ENCODE measurements at places on chromosomes 1 and 21.
A peak's percentile ranks its signal among the peaks of the same experiment; 100 is the strongest.

DNA sequence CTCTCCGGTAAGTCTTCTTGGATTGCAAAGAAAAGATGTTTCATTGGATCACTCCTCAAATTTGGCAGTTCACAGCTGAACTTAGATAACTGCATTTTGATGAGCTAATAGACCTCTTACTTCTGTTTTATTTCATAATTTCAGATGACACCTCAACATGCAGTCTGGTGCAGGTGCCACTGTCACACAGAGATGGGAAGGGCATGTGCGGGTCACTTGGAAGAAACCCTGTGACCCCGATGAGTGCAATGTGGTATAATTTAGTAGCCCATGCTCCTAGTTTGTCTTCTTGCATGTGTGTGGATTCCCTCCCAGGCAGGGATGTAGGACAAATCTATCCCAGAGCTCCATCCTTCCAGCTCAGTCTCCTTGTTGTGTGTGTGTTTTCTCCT, 481 bp upstream of the SLAMF1 start:
- H3K27me3 ChIP-seq, result no peaks in the 10 kb centered on the region
- H3K4me3 ChIP-seq, result no peak overlapping the region
- H3K36me3 ChIP-seq, result no peaks in the 10 kb centered on the region
- H3K27ac ChIP-seq, result no peak overlapping the region
- DNase-seq, result no peak

DNA sequence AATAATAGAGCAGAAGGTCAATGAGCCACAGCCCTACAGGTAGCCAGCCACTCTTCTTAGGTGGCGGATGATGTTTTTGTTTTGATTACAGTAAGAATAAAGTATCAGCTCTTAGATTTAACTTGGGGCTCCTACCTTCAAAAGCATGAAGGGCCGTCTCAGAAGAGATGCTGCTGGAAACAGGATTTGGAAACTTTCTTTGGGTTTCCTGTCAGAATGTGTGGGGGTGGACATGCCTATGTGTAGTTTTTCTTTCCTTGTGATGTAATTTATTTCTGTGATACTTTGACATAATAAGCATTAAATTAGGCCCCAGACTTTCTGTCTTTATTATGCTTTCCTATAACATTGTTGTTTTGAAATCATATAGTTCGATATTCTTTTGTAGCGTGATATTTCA, 1.5 kb downstream of the RAP1A start:
- no peaks in the 10 kb centered on the region for H3K4me1 ChIP-seq
- no peaks in the 10 kb centered on the region for H3K27me3 ChIP-seq
- no peaks in the 10 kb centered on the region for H3K36me3 ChIP-seq
- no peak for DNase-seq
- peak overlapping the region; percentile 97 for H3K4me3 ChIP-seq

DNA sequence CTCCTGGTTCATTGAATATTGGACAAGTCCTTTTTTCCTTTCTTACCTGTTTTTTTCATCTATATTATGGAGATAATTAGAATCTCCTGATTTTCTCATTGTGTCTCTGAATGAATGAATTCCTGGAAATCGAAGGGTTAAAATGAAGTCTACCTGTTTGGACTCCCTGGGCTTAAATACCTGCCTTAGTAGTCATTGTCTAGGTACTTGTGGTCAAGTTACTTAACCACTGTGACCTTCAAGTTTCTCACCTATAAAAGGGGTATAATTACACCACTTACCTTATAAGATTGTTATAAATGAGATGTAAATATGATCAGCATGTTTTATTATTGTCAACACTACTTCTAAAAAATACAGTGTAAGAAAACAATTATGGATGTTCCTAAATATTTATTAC, 9.0 kb upstream of the TBX19 start:
- no peak for DNase-seq
- no peak overlapping the region for H3K27ac ChIP-seq
- H3K4me1 ChIP-seq, result no peaks in the 10 kb centered on the region

DNA sequence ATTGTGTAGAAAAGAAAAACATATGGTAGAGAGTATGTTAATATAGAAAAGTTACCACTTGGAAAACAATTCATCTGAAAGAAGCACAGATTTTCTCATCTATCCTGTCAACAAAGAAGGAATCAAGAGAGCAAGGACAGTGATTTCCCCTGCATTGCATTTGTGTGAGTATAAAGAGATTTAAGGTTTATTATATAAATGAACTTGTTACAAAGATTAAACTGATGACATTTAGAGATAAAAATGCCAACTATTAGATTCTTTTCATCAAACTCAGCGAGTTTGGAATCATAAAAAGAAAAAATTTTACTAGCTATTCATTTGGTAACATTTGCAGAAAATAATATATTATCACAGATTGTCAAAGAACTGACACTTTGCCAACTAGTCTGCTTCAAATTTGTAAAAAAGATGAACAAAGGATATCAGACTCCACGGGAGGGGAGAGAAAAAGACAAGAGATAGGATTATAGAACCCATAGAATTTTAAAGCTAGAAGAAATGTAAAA, at the start of gene RGS21:
RGS21 (plus strand) TSS at position 51 of the 509 bp plus-strand sequence. CDS start 26,045 bp downstream, outside the sequence.
- no peaks in the 10 kb centered on the region for H3K4me1 ChIP-seq
- no peak for DNase-seq
- no peaks in the 10 kb centered on the region for H3K36me3 ChIP-seq
- no peak within 1 kb of the TSS for H3K27ac ChIP-seq

DNA sequence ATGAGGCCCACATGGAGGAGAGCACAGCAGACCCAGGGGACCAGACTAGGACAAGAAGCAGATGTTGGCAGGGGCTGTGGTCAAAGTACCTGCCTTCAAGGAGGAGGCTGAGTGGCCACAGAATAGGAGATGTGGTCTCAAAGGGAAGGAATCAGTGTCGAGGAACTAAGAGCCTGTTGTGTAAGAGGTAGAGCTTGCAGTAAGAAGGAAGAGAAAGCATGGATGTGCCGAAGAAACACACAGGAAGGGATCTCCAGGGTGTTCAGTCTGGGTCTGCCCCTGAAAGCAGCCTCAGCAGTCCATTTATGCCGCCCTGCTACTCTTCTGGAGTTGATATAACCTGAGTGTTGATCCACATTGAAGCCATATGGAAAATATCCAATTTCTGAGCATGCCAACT, 83.9 kb downstream of the NID1 start:
- peaks cover 3% of the 10 kb centered on the region for H3K36me3 ChIP-seq
- H3K27me3 ChIP-seq, result no peaks in the 10 kb centered on the region
- no peak overlapping the region for H3K27ac ChIP-seq
- no peak overlapping the region for H3K4me3 ChIP-seq
- peaks cover 4% of the 10 kb centered on the region for H3K4me1 ChIP-seq

GRCh38 chr1:179867493-179868330, 9.9 kb downstream of the TOR1AIP2 start:
- no peaks in the 10 kb centered on the region for H3K4me1 ChIP-seq
- DNase-seq, result no peak
- no peak overlapping the region for H3K27ac ChIP-seq
- H3K4me3 ChIP-seq, result no peak overlapping the region

- DNase-seq, result peak; percentile 15
- no peak overlapping the region for H3K27ac ChIP-seq
- no peaks in the 10 kb centered on the region for H3K27me3 ChIP-seq
- H3K4me1 ChIP-seq, result no peaks in the 10 kb centered on the region
- H3K36me3 ChIP-seq, result no peaks in the 10 kb centered on the region
Observed at GRCh38 chr1:53654216-53655210, 84.5 kb downstream of the GLIS1 start.

DNA sequence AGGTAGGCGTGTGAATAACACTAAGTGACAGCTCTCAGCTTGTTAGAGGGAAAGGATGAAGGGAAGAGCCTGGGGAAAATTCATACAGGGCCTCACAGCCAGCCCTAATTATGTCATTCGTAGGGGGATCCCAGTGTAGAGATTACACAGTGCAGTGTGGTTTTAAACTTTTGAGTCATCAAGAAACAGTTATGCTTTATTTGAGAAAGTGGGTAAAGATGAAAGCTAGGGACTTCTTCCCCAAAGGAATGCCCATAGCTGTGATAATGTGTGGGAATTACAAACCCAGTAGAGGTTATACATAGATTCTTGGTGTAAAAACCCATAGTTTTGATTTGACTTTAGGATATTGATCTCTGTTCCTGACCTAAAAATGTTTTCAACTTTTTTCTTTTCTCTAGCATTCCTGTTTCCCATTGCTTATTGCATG, 1.9 kb downstream of the TTF2 start:
- H3K4me3 ChIP-seq, result no peak overlapping the region
- no peak overlapping the region for H3K27ac ChIP-seq
- no peaks in the 10 kb centered on the region for H3K36me3 ChIP-seq
- DNase-seq, result no peak

GRCh38 chr1:61337981-61338848, 255.9 kb downstream of the NFIA start:
- no peaks in the 10 kb centered on the region for H3K4me1 ChIP-seq
- H3K36me3 ChIP-seq, result no peaks in the 10 kb centered on the region
- peak overlapping the region; percentile 81 for H3K27ac ChIP-seq
- no peaks in the 10 kb centered on the region for H3K27me3 ChIP-seq

DNA sequence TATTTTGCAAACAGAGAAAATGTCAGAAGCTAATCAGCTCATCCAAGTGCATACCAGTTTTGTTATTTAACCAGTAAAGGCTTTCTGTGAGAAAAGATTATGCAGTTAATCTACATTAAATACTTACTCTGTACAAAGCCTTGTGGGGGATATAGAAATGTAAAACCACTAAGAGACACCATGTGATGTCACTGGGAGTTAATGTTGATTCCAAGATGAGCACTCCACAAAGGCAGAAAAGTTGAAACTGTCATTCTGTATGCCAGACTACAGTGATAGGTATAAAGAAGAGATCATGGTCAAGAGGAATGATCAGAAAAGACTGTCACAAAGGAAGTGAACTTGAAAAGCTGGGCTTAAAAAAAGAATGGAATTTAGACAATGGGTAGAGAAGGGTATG, 100.3 kb upstream of the SGIP1 start:
- no peak overlapping the region for H3K4me3 ChIP-seq
- DNase-seq, result no peak
- no peak overlapping the region for H3K27ac ChIP-seq
- H3K4me1 ChIP-seq, result no peaks in the 10 kb centered on the region

DNA sequence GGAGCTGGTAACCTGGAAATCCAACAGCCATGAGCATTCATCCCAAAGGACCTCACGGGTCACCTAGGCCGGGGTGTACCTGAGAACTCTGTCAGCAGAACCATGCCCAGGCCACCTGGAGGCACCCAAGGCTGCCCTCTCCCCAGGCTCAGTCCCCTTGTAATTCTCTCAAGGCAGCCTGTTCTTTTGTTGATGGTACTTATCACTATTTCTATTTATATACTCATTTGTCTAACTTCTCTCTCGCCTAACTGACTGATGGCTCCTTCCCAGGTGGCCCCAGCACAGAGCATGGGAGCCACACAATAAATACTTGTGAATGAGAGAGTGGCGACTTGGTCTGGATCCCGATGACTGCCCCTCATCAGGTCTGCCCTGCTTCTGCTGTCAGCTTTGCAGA, 16.7 kb downstream of the CASP9 start:
- H3K4me1 ChIP-seq, result no peaks in the 10 kb centered on the region
- no peak overlapping the region for H3K27ac ChIP-seq
- no peak for DNase-seq
- no peak overlapping the region for H3K4me3 ChIP-seq

DNA sequence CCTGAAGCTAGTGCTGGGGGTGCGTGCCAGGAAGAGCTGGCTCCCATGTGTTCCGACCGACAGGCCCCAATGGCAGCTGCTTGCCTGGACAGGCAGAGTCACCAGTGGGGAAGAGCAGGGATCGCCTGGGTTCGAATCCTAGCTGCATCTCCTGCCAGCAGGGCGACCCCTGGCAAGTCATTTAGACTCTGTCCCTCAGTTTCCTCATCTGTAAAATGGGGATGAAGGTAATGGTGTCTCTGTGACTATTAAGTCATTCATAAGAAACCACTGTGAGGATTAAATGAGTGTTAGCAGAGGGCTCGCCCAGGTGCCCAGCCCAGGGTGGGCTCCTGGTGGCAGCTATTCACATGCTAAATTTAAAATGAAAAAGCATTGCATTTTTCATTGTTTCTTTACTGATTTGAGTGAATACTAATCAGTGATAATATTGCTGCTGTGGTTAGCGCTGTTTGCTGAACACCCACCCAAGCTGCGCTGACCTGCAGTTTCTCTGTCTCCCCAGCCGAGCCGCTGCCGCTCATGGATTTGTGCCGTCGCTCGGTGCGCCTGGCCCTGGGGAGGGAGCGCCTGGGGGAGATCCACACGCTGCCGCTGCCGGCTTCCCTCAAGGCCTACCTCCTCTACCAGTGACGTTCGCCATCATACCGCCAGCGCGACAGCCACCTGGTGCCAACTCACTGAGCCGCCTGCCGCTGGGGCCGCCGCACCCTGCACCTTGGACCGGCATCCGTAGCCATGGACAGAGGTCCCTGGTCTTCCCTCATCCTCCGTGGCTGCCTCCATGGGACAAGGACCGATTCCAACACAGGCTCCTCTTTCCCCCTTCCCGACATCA, 74.5 kb downstream of the SPSB1 start:
- no peak overlapping the region for H3K4me3 ChIP-seq
- no peak for DNase-seq
- no peaks in the 10 kb centered on the region for H3K36me3 ChIP-seq
- H3K4me1 ChIP-seq, result no peaks in the 10 kb centered on the region

DNA sequence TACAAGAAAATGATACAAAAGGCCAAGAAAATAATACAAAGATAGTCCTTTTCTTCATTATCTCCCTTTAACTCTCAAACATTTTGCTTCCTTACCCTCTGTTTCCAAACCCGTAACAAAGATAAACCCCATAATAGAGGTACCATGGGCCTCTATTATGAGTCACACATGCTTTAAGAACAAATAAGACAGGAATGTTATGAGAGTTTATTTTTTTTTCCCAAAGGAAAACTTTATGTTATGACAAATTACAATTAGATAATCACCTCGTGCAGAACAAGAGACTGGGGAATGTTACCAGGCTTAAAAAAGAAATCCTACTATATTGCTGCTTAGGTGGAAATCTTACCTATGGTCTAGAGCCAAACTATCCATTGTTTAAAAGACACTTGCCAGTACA, 272.0 kb downstream of the BRINP3 start:
- no peak overlapping the region for H3K27ac ChIP-seq
- H3K4me1 ChIP-seq, result no peaks in the 10 kb centered on the region
- no peaks in the 10 kb centered on the region for H3K27me3 ChIP-seq
- H3K4me3 ChIP-seq, result no peak overlapping the region

- H3K36me3 ChIP-seq, result no peaks in the 10 kb centered on the region
- DNase-seq, result no peak
- no peaks in the 10 kb centered on the region for H3K27me3 ChIP-seq
- H3K4me3 ChIP-seq, result no peak overlapping the region
- H3K4me1 ChIP-seq, result no peaks in the 10 kb centered on the region
Observed at GRCh38 chr1:9195651-9196050, 38.9 kb upstream of the H6PD start.

Measured in breast epithelium (tissue), 4 donors.